Tracheal epithelial cell (primary cell): ENCODE measurements at places on chromosomes 3 and 15. TPM values are rescaled to one million over a fixed set of nuclear protein-coding genes. Genes with fewer than 3 reads are reported as not detected.

Gene CADM2
- under 0.01 and 0.64 TPM in 2 replicates for total RNA-seq

Gene PP2D1
- total RNA-seq = not detected in 2 replicates

Gene DPPA4
- not detected in 2 replicates for total RNA-seq

Gene OR5K2
- total RNA-seq = not detected in 2 replicates

Gene CLDN16
- total RNA-seq = 1.3 and 10.4 TPM in 2 replicates

Gene FANCD2OS
- not detected in 2 replicates for total RNA-seq

Gene CCR8
- total RNA-seq = not detected in 2 replicates

Gene HOMER2
- 58.3 and 61.0 TPM in 2 replicates for total RNA-seq

Gene SLITRK3
- total RNA-seq = not detected in 2 replicates

Gene C3orf49
- total RNA-seq = not detected in 2 replicates

Gene NAA50
- 186 and 240 TPM in 2 replicates for total RNA-seq

Gene MAGEL2
- not detected in 2 replicates for total RNA-seq

Gene CD96
- total RNA-seq = not detected in 2 replicates

Gene GP5
- total RNA-seq = not detected in 2 replicates

Gene OXTR
- total RNA-seq = under 0.01 and 1.7 TPM in 2 replicates

Gene ACKR4
- total RNA-seq = 0.24 TPM in 1 of 2 replicates, not detected in the other

Gene GOLGA6L7
- not detected in 2 replicates for total RNA-seq

Gene DUOXA1
- total RNA-seq = 30.3 and 32.3 TPM in 2 replicates

Gene RNF7
- total RNA-seq = 39.9 and 42.2 TPM in 2 replicates

Gene AGTR1
- not detected in 2 replicates for total RNA-seq

Gene CBLB
- total RNA-seq = 17.5 and 23.9 TPM in 2 replicates

Gene TF
- under 0.01 TPM in 2 replicates for total RNA-seq

Gene CEP97
- 10.6 and 15.3 TPM in 2 replicates for total RNA-seq

Gene EOMES
- not detected in 2 replicates for total RNA-seq

Gene MKRN2OS
- 1.7 and 2.2 TPM in 2 replicates for total RNA-seq

Gene ATP13A4
- 0.48 and 1.1 TPM in 2 replicates for total RNA-seq

Gene LMAN1L
- 0.21 TPM in 1 of 2 replicates, not detected in the other for total RNA-seq

Gene MFSD1
- total RNA-seq = 48.4 and 55.7 TPM in 2 replicates

Gene IL5RA
- total RNA-seq = not detected in 2 replicates

Gene ADAMTS17
- total RNA-seq = 0.21 and 1.7 TPM in 2 replicates

Gene TRH
- total RNA-seq = not detected in 2 replicates

Gene IMPG2
- total RNA-seq = under 0.01 TPM in 2 replicates

Gene TRPM1
- under 0.01 TPM in 1 of 2 replicates, not detected in the other for total RNA-seq
